Hematopoietic multipotent progenitor cell (in vitro differentiated cells): ENCODE measurements at places on chromosomes 7 and 10. TPM values are rescaled to one million over a fixed set of nuclear protein-coding genes. Genes with fewer than 3 reads are reported as not detected.

The TFPI2 gene
- 0.81 TPM for total RNA-seq

The CHST3 gene
- total RNA-seq = under 0.01 TPM

The CACNB2 gene
- 11.6 TPM for total RNA-seq

DNA sequence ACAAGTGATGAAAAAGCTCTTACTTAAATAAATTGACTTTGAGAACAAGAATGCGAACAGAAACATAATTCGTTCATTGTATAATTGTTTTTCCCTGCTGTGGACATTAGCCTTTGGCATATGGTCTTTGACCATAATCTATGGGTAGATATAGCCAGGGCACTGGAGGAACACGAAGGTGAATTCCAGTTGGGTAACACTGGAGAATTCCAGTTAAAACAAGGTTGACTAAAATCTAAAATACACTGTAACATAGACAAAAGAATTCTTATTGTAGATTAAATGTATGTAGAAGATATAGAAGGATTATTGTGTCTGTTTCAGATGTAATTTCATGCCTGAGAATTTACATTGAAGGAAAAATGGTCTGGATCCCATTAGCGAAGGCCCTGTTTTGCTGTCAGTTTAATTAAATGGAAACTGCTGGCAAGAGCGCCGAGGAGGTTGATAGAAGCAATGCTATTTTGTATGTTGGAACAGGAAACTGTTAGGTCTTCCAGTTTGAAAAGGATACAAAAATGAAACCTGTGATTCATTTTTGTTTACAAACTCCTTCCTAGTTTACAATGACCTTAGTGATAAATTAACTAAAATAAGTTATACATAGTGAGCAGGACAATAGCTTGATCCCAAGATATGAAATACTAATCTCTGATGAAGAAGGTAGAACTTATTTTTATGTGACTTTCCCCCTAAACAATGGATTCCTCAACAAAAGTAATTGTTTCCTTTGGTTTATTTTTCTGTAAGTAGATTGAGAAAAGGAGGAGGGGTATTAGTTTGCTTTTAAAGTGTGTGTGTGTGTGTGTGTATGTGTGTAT, 68.9 kb downstream of the ARID5B start:
- no peak for DNase-seq
